Activated naive CD8-positive, alpha-beta T cell treated with anti-CD3 and anti-CD28 coated beads, Interleukin-2, amount 50 U/mL, for 16 hours (primary cell): ENCODE measurements at places on chromosomes 1 and 21.

- no peak for DNase-seq
These were observed 110.8 kb downstream of the PSMG1 start for GRCh38 chr21:39072468-39072867.

GRCh38 chr21:38813547-38813946, 7.8 kb downstream of the ETS2 start:
- DNase-seq: no peak

DNA sequence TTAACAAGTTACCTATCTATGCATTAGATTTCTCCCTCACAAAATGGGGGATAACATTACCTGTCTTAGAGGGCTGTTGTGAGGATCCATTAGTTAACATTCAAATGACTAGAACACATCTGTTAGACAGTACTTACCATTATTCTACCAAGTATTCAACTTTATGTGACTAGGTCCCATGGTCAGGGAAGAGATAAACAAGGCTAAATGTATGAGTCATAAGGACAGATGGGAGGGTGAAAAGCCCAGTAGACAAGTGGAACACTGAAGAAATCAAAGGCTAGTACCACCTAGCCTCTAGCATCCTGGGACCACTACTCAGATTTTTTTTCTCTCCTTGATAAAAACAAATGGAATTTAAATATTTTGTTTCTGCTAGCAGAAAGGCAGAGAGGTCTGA, 9.0 kb upstream of the VHLL start:
- no peak for DNase-seq

DNA sequence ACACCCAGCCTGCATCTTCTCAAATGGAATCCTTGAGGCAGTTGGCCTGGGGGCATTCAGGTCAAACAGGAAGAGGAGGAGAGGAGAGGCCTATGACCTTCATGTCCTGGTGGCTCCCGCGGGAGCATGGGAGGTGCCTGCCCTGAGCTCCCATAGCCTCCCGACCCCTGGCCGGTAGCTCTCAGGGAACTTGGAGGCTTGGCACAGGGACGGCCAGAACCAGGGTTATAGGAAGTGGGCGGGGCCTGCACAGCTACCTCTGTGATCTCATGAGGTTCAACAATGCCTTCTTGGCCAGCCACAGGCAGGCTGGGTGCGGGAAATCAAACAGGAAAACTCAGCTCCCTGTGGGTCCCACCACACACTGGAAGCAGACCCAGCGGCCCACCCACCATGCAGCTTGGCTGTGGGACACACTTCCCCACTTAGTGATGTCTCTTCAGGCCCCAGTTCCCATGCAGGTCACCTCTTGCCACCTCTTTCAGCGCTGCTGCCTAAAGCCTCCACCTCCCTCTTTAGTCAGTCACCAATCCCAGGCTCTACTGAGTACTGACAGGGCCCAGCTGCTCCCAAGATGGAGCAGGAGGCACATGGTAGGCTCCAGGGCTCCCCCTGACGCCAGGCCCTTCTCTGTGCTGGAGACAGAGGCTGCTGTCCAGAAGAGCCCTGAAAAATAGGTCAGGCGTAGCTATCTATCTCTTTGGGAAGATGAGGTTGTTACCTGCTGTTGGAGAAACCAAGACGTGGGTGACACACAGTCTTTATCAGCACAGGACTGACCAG, at the start of gene SLFNL1:
TSS of gene SLFNL1 (minus strand) at position 200 of the 783 bp plus-strand sequence. CDS start 1,065 bp downstream, outside the sequence.
- DNase-seq: no peak

GRCh38 chr1:205589618-205590456, 42.0 kb downstream of the ELK4 start:
- DNase-seq: no peak

GRCh38 chr1:95778217-95778616, 544.2 kb downstream of the RWDD3 start:
- DNase-seq: no peak

- no peak for DNase-seq
These were observed 175.9 kb downstream of the PAPPA2 start for GRCh38 chr1:176638713-176639526.

GRCh38 chr21:45548711-45549491, 6.7 kb upstream of the SLC19A1 start:
- no peak for DNase-seq

DNA sequence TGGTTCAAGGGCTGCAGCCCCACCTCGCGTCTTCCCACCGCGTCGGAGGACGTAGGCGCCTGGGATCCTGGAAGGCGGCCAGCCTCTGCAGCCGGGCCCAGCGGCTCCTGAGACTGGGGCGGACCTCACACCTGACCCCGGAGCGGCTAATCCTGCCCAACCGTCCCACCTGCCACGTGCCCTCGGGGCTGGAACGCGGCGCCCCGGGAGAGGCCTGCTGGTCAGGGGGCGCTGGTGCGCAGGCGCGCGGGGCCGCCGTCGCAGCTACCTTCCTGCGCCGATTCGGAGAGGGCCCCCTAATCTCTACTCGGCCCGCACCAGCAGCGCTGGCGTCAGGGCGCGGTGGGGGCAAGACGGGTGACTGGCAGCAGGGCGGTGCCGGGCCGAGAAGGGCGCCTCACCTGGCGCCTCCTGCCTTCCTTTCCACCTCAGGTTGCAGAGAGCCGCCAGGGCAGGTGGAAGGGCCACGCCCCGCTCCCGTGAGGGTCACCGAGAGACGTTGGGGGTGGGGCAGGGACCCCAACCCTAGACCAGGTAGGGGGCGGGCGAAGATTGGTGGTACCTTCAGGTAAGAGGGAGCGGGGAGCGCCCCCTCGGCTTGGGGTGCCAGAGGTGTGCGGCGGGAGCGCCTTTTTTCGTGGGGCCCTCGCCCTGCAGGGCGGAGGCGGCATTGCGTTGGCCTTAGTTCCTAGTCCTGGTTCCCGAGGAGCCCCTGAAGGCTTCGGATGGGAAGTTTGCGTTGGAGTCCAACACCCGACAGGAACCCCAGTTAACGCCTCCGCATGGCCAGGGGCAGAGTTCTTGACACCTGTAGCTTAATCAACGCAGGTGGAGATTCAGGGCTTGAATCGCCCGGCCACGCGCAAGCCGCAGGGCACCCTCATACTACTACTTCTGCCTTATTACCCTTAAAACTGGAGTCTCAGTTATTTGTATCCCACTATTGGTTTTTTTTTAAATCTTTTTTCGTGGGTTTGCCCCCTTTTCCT, at the start of gene TDRD5:
TSS of gene TDRD5 (plus strand) at position 241 of the 989 bp plus-strand sequence. CDS start 784 bp downstream, outside the sequence.
- DNase-seq: no peak

DNA sequence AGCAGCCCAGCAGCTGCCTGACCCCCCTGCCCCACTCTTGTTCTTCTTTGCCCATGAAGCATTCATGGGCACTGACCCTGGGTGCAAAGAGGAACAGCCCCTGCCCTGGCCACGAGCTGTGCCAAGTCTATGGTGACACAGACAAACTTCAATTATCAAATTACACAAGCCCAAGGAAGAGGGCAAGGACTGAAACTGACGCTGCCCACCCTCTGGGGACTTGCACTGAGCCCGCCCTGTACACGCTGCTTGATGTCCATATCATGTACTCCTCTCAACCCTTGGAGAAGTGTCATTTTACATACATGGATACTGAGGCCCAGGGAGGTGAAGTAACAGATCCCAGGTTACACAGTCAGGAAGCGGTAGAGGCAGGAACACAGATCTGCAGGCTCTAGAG, 32.1 kb downstream of the NKAIN1 start:
- no peak for DNase-seq

- no peak for DNase-seq
These were observed 1.8 kb upstream of the CDA start for GRCh38 chr1:20586953-20587660.

DNA sequence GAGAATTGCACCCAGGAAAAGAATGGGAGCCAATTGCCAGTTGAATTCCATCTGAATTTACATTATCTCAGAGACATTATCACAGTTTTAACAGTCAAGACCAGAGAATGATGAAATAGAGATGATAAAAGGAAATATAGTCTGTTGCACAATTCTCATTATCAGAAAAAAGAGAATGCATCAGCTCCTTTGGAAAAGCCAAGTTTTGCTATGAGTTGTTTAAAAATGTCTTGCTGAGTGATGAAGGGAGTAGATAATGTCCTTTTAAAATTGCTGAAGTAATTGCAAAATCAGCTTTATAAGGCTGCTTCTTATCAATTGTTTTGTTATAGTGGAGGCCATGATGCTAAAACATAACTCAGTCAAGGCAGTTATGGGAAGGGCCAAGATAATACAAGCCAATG, 37.9 kb upstream of the EEIG2 start:
- no peak for DNase-seq

GRCh38 chr1:225897595-225898514, 8.9 kb upstream of the LEFTY1 start:
- no peak for DNase-seq

DNA sequence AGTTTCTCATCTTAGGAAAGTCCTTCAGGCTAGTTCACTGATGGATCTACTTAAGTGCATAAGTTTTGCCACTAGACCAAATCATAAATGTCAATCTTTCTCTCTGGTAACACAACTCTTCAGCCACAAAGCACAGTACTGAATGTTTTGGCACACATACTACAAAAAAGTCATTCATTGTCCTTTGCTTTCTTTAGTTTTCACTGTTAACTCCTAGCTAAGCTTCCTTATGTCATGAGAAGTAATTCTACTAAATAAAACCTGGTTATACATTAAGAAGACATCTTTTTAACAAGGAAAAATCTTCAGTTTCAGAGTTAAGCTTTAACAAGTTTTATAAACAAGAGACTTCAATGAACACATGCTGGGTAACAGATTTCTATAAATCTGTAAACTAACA, 379.2 kb upstream of the NFIA start:
- DNase-seq: no peak

GRCh38 chr1:235940285-235940684, 73.6 kb upstream of the LYST start:
- no peak for DNase-seq

DNA sequence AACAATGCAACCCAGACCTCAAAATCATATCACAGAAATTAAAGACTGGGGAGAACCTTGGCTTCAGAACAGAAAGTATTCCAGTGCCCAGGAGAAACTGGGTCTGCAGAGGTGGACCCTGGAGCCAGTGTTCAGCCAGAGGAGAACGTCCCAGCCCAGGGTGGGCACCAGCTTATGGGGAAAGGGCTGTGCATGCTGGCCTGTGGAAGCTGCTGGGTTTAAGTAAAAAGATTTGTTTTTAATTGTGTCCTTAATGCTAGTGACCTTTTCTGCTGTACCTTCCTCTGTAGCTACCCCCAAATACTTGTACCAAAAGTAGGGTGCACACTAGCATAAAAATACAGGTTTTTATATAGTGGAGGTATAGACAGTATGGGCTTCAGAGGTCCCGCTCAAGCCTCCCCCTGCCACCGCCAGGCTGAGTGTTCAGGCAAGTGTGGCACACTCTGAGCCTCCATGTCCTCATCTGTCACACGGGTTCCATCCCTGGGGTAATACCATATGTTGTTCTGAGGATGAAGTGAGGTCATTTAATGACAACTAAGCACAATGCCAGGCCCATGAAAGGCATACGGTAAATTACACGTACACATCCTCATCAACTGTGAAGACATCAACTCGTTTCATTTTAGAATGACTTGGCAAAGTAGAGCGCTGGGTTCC, 47.0 kb downstream of the SLC37A1 start:
- DNase-seq: no peak

- no peak for DNase-seq
These were observed 74.2 kb downstream of the ATF6 start for GRCh38 chr1:161840363-161840762.

GRCh38 chr21:45256912-45257672, 30.6 kb downstream of the POFUT2 start:
- no peak for DNase-seq

- no peak for DNase-seq
These were observed 80.5 kb downstream of the MPZL1 start for GRCh38 chr1:167802235-167802634.
